Fibroblast of lung (primary cell): ENCODE measurements at places on chromosomes 3 and 15.

- DNase-seq = no peak
Observed at GRCh38 chr15:90955624-90956273, 1.1 kb downstream of the RCCD1 start.

DNA sequence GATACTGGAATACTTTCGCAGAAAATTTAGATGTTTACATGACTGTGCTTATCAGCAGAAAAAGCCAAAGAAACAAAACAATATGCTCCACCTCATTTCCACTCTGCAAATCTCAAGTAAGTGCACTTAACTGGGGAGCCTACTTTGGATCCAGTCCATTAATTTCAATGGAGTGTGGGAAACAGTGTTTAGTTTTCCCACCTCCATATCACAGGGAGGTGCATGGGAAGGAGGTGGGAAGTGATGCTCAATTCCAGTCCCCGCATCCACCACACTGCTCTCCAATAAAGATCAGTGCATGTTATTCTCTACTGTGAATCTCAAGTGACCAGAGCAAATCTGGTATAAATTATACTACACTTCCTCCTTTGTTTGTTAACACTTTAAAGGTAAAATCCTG is 2.9 kb downstream of the NEDD4 start:
- no peak for DNase-seq

DNA sequence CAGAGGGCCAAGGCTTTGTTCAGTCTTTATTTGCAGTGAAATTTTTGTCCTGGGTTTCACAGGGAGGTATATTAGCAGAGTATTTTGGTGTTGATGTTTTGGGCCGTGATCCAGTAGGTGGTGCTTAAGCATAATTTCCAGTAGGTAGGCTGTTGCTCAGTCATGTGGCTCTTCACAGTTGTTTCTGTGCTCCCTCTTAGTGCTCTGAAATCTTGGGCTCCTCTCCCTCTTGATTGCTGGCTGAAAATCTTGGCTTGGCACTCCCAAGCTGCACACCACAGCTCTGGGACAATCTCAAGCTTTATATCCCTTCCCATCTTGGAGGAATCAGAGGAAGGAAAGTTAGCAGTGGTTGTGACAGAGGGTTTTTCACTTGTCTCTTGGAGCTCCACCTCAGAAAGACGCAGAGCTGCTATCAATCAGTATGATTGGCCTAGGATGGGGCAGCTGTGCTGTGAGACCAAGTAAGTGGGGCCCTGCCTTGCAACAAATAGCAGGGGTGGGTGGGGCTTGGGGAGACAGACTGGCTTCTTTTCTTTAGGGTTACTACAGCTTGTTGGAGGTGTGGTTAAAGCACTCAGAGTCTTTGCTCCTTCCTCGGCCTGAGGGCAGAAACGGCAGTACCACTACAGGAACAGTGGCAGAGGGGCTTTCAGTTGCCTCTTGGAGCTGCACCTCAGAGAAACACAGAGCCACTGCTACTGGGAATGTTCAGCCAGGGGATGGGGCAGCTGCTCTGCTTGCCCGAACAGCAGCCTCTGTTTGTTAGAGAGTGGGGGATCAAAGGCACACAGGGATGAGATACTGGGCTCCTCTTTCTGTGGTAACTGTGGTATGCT is 627.0 kb downstream of the SI start:
- DNase-seq = no peak

- DNase-seq = no peak
Observed at GRCh38 chr15:70575231-70576226, 187.8 kb downstream of the UACA start.

DNA sequence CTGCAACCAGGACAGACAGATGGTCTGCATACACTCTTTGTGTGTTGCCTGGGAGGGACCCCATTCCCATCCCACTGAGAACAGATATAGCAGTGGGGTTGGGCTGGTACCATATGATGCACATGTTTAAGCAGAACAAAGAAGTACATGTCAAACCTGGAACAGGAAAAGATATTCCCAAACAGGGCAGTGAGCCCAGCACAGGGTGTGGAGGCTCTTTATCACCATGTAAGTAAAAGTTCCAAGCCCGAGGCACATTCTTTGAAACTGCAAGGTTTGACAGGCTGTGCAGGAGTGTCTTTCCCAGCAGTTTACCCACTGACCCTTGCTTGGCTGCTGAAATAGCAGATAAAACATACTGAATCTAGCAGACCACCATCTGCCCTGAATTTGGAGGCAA is 5.3 kb upstream of the ZNF445 start:
- no peak for DNase-seq

DNA sequence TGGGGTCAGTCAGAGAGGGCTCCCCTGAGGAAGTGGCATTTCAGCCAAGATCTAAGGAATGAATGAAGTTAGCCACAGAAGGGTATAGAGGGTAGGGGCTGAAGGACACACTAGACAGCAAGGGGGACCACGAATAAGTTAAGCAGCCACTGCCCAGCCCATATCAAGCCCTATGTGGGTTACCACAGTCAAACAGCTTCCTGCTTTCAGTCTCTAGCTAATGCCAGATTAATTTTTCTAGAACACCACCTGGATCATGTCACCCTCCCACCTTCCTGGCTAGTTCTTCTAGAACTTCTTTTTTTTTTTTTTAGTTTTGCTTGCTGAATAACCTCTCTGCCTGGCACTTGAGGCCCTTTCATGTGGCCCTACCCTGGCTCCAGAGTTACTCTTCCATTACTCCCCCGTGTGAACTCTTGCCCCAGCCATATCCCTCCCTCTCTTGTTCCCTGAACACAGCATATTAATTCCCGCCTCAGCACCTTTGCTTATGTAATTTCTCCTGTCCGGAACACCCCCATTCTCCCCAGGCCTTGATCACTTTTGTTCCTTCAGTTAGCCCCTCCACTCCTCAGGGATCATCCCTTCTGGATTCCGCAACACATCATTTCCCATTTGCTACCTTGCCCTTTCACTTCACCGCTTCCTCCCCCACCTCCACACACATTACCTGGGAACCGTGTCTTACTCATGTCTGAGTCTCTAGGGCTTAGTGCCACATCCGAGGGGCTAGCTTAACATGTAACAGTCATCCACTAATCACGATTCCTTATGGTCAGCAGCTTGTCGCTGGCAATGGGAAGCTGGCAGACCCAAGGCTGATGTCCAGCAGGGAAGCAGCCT is 20.6 kb upstream of the BNC1 start:
- DNase-seq = peak; percentile 51

GRCh38 chr15:39447881-39448280 is 133.0 kb upstream of the THBS1 start:
- no peak for DNase-seq

DNA sequence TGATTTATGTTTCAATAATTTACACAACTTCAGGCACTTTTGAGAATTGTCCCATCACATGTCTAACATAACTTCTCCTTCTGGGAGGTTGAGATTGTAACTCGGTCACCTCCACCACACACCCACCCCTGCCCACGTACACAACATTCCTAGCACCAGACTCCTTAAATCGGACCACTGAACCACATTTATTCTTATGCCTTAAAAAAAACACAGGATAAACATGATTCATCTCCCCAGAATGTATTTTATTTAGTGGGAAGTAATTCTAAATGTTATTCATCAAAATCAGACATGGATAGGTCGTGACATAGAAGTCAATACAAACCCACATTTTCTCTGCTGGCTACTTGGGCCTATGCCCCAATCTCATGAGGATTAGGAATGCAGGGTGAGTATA is 3.0 kb downstream of the SNTN start:
- DNase-seq = peak; percentile 18

GRCh38 chr3:125957674-125958510 is 11.1 kb upstream of the ROPN1B start:
- no peak for DNase-seq

- no peak for DNase-seq
Observed at GRCh38 chr3:71061581-71061980, 521.9 kb downstream of the FOXP1 start.

- peak; percentile 99 for DNase-seq
Observed at GRCh38 chr15:67105065-67105951, 39.9 kb downstream of the SMAD3 start.

DNA sequence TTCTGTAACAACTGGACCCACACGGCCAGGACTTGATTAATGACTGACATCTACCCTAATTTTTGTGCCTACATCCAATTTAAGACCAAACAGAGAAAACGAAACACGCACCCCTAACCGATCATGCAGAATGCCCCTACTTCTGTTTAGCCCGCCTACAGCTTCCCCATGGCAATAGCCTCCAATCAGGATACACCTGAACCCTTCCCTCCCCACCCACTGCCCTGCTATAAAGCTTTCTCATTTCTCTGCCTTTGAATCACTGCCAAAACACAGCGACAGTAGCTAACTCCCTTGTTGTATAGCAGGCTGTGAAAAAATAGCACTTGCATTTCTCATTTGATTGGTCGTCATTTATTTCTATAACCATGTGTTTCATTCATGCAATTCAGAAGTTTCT is 45.2 kb upstream of the DPPA4 start:
- DNase-seq = no peak

DNA sequence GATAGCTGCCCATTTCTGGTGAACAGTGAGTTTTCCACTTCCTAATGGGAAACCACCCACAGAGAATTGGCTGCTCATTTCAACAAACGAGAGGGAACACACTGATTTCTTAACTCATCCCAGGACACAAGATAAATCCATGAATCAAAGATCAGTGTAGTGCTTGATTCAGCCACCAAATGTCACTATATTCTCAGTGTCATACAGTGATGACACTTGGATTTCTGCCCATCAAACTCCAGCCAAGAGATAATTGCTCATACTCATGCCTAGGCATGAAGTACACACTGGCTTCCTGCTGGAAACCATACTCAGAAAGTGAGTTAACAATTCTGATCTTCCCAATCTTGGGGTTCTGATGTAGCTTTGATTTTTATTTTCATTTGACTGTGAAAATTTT is 35.4 kb upstream of the GRM7 start:
- DNase-seq = no peak

- DNase-seq = no peak
Observed at GRCh38 chr3:67678665-67679064, 24.3 kb upstream of the SUCLG2 start.

DNA sequence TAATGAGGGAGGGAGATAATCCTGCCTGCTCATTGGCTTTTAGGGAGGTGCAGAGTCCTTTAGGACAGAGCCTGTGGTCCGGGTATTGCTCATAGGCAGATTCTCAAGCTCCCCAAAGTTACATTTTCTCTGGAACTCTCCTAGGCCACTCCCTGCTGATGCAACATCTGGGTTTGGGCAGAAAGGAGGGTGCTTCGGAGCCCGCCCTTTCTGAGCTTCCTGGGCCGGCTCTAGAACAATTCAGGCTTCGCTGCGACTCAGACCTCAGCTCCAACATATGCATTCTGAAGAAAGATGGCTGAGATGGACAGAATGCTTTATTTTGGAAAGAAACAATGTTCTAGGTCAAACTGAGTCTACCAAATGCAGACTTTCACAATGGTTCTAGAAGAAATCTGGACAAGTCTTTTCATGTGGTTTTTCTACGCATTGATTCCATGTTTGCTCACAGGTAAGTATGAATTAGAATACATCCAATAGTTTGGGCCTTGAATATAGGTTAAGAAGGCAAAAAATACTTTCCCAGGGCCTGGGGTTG is at the start of gene IL20RB:
Gene IL20RB (plus strand): TSS at position 233 of the 538 bp plus-strand sequence. CDS start 131 bp downstream, at position 364.
- DNase-seq = peak; percentile 15

DNA sequence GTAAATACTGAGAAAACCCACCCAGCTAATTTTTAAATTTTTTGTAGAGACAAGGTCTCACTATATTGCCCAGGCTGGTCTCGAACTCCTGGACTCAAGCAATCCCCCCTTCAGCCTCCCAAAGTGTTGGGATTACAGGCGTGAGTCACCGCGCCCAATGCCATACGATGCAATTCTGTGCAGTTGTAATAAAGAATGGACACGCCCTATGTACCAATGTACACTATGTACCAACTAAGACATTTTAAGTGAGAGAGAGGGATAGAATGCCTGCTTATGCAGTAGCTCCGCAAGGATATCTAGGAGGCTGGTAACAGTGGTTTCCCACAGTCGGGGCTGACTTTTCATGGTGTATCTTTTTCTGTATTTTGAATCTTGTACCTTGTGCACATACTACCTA is 14.6 kb downstream of the ZNF710 start:
- DNase-seq = peak; percentile 37

DNA sequence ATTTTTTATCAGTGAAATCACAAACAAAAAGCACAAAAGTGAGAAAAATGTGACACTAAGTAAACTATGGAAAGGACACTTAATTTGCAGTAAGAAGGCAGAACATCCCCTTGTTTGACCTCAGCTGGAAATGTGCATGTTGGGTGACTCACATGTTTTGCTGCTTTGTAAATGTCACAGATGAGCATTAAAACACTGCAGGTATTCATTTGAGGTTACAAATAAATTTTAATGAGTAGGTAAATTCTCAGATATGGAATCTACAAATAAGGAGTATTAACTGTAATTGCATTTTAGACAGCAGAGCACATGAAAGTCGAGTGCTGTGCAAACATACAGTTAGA is 20.3 kb downstream of the CHMP2B start:
- no peak for DNase-seq

DNA sequence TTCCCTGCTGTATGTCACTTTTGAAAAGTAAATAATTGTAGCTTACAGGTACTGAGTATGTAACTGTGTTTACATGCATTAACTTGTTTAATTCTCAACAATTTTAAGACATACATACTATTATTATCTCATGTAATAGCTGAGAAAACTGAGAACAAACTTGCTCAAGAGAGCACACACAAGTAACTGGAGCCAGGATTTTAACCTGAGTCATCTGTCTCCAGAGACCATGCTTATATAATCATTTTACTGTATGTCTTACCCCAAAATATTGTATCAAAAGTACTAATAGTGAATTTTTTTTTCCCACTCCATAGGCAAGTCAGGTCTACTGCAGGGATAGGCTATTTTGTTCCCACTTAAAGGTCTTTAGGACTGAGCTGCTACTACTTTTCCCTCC is 95.4 kb downstream of the FEZF2 start:
- no peak for DNase-seq

DNA sequence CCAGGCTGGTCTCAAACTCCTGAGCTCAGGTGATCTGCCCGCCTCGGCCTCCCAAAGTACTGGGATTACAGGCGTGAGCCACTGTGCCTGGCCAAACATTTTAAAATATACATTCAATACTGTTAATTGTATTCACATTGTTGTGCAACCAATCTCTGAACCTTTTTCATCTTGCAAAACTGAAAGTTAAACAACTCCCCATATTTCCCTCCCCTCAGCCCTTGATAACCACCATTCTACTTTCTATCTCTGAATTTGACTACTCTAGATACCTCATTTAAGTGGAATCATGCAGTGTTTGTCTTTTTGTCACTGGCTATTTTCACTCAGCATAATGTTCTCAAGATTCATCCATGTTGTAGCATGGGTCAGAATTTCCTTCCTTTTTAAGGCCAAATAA is 30.0 kb downstream of the HMCES start:
- no peak for DNase-seq

DNA sequence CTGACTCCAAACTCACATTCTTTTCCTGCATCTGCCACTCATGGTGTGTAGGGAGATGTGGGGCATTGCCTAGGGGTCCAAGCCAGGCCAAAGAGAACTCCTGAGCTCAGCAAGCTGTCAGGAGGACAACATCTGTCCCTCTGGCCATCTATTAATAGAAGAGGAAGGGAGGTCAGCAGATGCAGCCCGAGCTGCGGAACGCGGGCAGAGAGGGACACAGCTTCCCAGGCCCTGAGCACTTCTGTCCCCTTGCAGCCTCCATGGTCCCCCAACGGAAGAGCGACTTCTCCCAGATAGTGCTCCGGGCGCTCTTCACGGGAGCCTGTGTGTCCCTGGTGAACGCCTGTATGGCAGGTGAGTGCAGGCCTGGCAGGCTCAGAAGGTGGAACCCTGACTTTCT is 37.3 kb upstream of the PDE8A start:
- no peak for DNase-seq

GRCh38 chr15:23569151-23569925 is 3.9 kb downstream of the MKRN3 start:
- peak; percentile 33 for DNase-seq

GRCh38 chr3:189632242-189632641 is 1.1 kb downstream of the TP63 start:
- DNase-seq = no peak
